Activated CD4-positive, alpha-beta memory T cell treated with anti-CD3 and anti-CD28 coated beads, Interleukin-2, amount 10 ng/mL, durations not matched to agents 7 days and 5 days (primary cell): ENCODE measurements at places on chromosomes 3 and 15.
A peak's percentile ranks its signal among the peaks of the same experiment; 100 is the strongest.

DNA sequence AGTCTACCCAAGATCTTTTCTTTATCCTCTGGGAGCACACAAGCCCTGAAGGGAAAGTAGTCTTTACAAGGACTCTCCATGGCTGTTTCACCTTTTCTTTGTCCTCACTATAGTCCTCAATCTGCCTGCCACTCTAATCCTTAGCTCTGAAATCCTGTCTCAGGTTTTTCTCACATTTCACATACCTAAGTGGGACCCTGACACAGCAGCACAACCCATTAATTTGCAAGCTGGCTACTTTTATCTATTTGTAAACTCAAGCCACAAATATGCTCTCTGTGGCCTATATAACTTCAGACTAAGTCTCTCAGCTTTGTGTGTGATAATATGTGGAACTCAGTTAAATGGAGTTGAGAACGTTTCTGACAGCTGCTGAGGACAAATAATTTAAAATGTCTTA lies 19.8 kb downstream of the SIN3A start:
- no peak for DNase-seq

- no peak for DNase-seq
Measured at GRCh38 chr3:34419801-34420200, 621.4 kb downstream of the PDCD6IP start.

DNA sequence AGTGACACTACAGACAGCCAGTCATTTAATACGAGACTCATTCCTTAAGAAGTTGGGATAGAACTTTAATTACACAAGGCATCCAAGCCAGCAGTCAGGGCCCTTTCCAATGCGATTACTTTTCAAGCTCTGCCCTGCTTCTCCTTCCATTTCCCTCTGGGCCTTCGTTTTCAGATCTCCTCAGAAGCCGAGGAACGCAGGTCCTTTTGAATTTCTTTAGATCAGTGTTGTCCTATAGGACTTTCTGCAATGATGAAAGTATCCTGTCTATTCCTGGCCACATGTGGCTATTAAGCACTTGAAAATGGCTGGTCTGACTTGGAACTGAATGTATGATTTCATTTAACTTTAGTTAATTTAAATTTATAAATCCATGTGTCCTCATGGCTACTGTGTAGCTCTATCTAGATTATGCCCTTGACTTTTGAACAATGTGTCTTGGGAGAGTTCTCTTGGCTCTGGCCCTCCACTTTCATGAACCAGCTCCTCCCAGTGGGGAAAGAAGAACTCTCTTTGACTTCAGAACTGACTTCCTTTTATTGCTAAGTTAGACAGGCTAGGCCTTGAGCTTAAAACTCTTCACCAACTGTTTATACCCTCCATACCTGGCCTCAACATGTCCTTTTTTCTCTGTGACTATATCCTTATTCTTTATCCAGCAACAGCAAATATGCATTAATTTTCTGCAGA lies 22.6 kb downstream of the TGFBR2 start:
- no peak for DNase-seq

DNA sequence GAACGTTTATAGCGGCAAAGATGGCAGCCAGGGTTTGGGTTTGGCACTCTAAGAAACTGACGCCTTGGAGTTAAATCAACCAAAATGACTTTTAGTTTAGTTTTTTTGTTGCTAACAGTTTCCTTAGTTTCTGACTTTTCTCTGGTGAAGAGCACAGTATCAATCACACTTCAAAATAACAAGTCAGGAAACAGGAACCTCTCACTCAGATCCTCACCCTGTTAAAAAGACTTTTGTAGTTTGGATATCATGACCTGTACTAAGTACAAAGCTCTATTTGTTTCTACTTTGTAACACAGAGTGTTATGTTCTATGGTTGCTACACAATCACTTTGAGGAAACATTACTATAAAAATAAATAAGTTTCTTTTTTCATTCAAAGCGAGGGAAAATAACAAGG lies 51.1 kb downstream of the ATP10A start:
- DNase-seq: no peak

GRCh38 chr15:90191794-90192509 lies 9.2 kb upstream of the SEMA4B start:
- DNase-seq: peak; percentile 37

DNA sequence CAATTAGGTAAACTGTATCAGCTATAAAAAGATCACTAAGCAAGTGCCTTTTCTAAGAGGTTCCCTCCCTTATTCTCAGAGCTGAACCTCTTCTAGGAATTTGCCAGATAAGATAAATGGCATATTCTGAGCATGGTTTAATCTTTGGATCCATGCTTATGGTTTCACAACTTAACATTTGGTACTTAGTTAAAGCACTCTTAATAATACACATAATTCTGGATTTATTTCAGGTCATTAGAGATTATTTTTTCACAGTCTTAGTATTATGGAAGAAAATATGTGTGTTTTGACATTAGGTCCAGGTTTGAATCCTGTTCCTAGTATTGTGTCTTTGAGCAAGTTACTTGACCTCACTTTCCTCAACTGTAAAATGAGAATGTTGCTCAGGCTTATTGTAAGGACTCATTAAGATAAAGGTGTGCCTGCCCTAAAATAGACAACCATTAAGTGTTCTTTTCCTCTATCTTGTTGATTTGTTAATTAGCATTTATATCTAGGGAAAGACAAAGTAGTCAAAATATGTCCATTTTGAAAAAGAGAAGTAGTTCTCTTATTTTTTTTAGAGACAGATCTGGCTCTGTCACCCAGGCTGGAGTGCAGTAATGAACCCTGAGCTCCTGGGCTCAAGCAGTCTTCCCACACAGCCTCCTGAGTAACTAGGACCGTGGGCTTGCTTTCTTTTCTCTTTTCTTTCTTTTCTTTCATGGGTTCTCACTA lies 43.4 kb downstream of the TSC22D2 start:
- no peak for DNase-seq

DNA sequence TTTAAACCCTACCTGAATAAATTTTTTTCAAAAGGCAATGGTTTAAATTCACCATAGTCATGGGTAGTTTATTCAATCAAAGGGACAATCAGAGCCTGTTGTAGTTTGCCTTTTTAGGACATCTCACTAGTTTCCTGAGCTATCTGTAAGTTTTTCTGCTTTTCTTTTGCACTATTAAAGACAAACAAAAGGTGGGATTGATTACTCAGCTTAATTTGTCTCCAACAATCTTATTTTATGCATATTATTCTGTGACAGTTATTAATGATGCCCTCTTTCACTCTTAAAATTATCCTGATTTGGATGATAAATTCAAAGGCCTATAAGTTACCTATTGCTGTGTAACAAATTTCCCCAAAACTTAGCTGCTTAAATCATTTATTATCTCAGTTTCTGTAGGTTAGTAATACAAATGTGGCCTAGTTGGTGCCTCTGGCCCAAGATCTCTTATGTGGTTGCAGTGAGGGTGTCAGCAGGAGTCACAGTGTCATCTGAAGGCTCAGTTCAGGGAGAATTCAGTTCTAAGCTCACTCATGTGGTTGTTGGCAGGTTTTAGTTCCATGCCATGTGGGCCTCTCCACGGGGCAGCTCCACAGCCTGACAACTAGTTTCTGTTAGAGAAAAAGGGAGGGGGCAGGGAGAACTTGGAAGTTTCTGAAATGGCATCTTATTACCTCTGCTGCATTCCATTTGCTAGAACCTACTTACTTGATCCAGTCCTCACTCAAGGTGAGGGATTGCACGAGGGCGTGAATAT lies 16.0 kb downstream of the ARMC8 start:
- DNase-seq: no peak

GRCh38 chr3:123642957-123643330 lies 58.1 kb upstream of the HACD2 start:
- DNase-seq: no peak

DNA sequence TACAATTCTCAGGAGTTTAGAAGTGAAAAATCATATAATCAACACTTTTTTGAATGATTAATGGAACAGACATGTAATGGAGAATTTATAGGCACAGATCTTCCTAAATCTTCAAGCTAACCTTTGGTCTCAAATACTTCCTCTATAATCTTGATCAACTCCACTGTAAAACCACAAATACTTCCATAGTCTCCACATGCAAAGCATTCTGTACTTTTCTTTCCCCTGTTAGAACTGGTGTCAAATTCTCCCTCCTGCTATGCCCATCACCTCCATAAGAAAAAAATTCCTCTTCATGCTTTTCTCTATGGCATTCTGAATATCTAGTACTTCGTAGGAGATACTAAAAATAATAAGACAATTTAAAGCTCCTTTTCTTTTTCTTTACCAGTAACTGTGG lies 214.3 kb downstream of the ADAMTS9 start:
- no peak for DNase-seq

DNA sequence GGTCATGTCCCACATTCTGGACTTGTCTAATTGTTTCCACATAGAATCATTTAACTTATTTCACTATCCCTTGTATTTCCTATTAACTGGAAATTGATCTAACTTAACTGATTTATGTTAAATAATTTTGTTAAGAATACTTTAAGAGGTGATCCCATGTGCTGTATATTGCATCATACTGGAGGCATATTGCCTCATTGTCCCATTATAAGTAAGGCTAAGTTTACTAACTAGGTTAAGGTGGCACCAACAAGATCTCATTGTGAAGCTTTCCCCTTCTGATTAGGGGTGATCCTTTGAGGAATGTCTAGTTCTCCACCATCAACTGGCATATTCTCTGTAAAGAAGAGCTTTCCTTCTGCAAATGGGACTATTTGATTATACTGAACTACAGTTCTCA lies 24.4 kb downstream of the MAP1A start:
- no peak for DNase-seq

DNA sequence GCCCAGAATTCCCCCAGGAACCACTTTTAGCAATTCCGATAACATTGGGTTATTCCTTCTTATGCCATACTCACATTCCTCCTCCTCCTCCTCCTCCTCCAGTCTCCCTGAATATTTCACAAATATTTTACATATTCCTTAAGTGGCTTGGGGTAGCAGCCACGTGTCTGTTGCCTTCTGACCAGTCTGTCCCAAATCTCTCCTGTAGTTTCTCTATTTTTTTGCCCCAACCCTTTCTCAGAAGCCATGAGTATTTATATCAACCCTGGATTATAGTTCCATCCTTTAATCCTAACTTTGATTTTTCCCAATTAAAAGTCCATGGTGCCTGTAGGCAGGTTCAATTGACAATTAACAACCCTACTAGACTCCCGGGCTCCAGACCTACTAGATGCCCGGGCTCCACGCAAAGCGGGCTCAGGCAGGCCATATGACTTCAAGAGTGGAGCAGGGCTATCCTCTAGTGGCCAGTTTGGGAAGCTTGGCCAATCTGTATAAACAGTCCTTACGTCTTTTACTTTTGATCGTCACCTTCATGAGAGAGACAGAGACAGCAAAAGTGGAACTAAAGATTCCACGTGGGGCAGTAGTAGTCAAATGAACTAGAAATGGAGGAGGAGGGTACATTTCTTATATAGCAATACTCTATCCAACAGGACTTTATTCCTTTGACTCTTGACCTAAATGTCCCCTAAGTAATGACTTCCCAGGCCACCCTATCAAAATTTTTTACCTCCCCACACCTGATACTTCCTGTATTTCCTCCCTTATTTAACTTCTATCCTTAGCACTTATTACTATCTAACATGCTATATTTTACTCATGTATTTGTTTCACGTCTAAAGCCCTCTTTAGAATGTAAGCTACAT lies 69.7 kb downstream of the USF3 start:
- DNase-seq: peak; percentile 21

- no peak for DNase-seq
Measured at GRCh38 chr3:21534462-21534861, 216.5 kb downstream of the ZNF385D start.

DNA sequence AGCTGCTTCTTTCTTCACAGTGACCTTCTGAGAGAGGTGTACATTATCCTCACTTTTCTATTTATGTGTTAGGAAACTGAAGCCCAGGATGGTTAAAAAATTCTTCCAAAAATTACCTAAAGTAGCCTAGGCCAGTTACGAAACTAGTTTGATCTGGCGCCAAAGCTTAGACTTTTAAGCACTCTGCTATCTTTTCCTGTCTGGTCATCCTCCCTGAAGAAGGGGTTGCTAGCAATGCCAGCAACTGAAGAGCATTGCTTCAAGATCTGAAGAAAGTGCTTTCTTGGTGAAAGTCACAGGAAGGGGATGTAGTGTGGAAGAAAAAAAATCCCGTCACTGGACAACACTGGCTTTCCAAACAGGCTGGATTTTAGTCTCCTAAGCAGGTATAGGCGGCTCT lies 618.8 kb upstream of the GRM7 start:
- DNase-seq: no peak

GRCh38 chr15:31149088-31149505 lies 47.6 kb upstream of the TRPM1 start:
- DNase-seq: no peak

DNA sequence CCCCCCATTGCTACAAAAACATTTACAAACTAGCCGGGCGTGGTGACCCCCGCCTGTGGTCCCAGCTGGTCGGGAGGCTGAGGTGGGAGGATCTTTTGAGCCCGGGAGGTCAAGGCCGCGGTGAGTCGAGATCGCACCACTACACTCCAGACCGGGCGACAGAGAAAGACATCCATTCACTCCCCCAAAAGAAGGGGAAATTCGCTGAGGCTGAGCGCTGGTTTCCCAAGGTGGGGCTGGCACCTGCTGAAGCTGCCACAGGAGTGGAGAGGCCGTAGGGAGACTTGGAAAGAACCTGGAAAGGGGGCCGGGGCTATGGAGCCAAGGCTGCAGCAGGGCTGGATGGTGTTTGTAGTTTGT lies 732 bp upstream of the CRTC3 start:
- DNase-seq: no peak

DNA sequence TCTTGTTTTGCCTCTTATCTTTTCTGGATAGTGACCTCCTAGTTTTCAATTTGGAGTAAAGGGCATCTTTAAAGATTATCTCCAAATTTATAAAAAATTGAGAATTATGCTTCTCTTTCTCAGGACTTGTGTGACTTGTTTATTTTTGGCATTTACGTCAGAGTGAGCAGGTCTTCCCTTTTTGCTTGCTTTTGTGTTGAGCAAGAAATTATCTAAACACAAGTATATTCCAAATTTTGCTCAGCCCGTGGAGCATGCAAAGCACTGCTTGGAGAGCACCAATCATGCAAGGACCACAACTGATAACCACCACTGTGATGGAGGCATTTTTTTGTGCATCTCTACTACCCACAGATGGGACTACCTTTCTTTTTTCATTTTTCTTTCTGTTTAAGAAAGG lies 7.1 kb downstream of the SLC25A26 start:
- DNase-seq: no peak

- DNase-seq: no peak
Measured at GRCh38 chr15:39574427-39574826, 6.5 kb upstream of the THBS1 start.

DNA sequence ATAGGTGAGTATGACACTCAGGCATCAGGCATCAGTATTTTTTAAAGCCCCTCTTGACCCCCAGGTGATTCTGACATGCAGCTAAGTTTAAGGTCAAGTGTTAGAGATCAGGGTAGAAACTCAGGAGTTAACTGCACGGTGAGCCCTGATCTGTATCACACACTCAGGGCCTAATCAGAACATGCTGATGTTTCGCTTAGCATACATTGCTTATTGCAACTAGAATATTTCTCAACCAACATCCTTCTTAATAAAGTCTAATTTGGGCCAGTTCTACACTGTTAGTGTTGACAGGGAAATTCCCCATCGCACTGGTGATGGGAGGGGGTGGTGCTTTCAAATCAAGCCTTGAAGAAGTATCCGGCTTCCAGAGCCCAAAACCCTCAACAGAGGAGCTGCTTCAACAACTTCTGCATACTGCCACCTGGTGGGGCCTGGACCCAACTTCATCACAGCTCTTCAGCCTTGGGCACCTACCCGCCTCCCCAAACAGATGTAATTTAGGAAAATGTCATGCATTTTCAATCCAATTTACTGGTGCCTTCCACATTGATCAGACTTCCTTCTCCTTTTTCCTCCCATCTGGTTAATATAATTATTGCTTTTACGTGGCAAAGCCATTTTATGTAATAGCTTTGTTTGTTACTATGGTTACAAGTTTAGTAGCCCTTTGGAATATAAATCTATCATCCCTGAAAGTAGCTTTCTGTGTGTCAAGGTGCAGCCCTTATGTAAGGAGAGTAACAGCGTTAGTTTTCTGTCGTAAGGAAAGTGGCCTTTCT lies 312.2 kb downstream of the RORA start:
- DNase-seq: peak; percentile 86
